Astrocyte (in vitro differentiated cells and primary cell): ENCODE measurements at places on chromosomes 3 and 15. TPM values are rescaled to one million over a fixed set of nuclear protein-coding genes. Genes with fewer than 3 reads are reported as not detected.

Gene SERINC4
- total RNA-seq, result 0.30 TPM in 1 of 2 replicates, not detected in the other

- peak; percentile 62 for DNase-seq
Observed at GRCh38 chr15:70504299-70504951, 258.9 kb downstream of the UACA start.

Gene CLDN1
- 34.1 and 35.6 TPM in 2 replicates for total RNA-seq

- peak; percentile 49 for DNase-seq
Observed at GRCh38 chr3:179179979-179180759, 32.0 kb downstream of the PIK3CA start.

DNA sequence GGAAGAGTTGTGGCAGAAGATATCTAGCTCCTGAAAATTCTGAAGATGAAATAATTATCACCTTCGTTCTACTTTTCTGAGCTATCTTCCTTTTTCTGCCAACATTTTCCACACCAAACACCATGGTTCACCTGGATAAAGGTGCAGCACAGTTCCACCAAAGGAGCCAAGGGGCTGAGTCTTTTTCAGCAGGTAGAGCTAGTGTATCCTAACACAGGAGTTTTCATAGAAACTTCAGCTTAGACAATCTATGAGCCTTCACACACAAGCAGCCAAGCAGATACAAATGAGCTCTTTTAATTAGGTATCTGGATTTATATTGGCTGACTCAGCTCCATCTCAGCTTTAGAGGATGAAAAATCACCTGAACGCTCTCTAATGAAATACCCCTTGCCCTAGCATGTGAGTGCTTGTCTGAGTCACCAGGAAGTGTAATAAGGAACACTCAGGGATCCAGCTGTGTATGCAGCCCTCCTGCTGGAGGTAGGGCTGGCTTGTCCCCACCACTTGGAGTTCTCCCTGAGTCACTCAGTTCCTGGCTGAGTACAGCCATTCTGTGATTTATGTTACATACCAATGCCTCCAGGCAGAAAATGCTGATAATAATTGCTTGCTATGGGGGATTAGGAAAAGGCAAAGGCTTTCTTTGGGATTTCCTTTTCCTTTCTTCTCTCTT is 385.7 kb downstream of the LSAMP start:
- peak; percentile 97 for DNase-seq

- peak; percentile 44 for DNase-seq
Observed at GRCh38 chr3:57160765-57161538, 4.2 kb downstream of the IL17RD start.

DNA sequence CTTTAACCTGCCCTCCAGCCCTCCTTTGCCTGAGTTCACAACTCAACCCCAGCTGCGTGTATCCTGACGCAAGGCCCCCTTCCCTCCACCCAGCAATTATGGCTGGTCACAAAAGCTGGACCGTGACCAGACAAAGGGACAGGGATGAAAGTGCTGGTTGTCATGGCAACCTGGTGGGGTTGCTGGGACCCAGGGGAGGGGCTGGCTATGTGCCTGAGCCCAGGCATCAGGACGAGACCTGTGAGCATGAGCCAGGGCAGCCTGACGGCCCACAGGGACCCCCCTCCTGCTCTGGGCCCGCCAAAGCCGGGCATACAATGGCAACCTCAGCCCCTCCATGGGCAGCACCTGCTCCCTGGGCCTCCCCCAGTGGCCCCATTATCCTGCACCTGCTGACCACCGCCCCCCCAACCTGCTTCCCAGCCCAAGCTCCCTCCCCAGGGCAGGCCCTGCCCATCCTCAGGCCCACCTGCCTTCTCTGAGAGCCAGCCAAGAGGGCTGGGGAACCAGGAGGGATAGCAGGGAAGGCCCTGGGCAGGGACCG is 4.5 kb upstream of the DNAH1 start:
- no peak for DNase-seq

GRCh38 chr3:126548556-126549466 is 9.9 kb downstream of the C3orf22 start:
- no peak for DNase-seq

- DNase-seq, result no peak
Observed at GRCh38 chr3:194960446-194961032, 274.9 kb downstream of the FAM43A start.

- no peak for DNase-seq
Observed at GRCh38 chr3:184752361-184752760, 40.5 kb upstream of the MAGEF1 start.

Gene HYKK
- total RNA-seq, result 1.3 and 1.4 TPM in 2 replicates

Gene MAP3K13
- total RNA-seq, result 21.6 and 22.2 TPM in 2 replicates

GRCh38 chr15:89111961-89112340 is 23.7 kb downstream of the ABHD2 start:
- no peak for DNase-seq

DNA sequence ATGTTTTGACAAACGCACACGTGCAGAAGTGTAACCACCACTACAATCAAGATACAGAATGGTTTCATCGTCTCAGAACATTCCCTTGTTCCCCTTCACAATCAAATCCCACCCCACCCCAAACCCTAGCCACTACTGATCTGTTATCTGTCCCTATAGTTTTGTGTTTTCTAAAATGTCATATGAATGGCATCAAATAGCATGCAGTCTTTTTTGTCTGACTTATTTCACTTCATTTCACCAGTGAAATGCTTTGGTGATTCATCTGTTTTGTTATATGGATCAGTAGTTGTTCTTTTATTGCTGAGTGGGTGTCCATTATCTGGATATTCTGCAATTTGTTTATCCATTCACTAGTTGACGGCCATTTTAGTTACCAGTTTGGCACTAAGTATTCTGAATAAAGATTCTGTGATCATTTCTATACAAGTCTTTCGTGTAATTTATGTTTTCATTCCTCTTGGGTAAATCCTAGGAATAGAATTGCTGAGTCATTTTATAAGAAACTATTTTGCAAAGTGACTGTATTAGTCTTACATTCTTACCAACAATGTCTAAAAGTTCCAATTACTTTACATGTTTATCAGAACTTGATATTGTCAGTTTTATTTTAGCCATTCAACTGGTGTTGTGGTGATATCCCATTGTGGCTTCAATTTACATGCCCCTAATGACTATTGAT is 232.8 kb downstream of the CLSTN2 start:
- DNase-seq, result peak; percentile 29

Gene MST1
- 9.3 and 15.1 TPM in 2 replicates for total RNA-seq

- DNase-seq, result peak; percentile 82
Observed at GRCh38 chr3:99473321-99473751, 165.1 kb upstream of the COL8A1 start.

DNA sequence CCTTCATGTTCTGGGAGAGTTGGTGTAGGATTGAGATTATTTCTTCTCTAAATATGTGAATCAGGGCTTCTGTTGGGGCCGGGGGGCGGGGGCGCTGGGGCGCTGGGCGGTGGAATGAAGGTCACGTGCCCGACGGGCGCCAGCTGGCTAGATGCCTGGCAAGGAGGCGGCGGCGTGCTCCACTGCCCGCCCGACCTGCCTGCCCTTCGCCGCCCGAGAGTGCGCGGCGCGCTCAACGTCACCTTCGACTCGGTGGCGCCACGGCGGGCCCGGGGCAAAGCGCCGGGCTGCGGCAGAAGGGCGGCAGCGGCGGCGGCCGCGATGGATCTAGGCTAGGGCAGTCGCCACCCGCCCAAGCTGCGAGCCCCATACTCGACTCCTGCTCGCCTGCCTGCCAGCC is 47.0 kb upstream of the LHFPL4 start:
- no peak for DNase-seq

DNA sequence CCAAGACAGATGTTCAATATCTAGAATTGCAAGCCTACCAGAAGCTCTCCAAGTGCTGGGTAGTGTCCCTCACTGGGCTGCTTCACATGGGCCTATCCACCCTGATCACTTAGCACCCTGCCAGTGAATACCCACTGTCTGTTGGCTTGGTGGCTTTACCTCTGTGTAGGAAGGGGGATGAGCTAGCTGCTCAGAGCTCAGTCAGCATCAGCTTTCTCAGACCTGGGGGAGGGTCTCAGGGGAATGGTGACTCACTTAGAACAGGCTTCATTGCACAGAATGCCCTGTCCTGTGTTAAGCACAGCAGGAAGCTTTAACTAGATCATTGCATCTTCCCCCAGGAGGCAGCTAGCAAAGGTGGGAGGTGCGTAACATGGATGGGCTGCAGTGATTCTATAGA is 209.8 kb downstream of the PDCD6IP start:
- peak; percentile 22 for DNase-seq

Gene ATR
- total RNA-seq, result 22.3 and 26.9 TPM in 2 replicates

DNA sequence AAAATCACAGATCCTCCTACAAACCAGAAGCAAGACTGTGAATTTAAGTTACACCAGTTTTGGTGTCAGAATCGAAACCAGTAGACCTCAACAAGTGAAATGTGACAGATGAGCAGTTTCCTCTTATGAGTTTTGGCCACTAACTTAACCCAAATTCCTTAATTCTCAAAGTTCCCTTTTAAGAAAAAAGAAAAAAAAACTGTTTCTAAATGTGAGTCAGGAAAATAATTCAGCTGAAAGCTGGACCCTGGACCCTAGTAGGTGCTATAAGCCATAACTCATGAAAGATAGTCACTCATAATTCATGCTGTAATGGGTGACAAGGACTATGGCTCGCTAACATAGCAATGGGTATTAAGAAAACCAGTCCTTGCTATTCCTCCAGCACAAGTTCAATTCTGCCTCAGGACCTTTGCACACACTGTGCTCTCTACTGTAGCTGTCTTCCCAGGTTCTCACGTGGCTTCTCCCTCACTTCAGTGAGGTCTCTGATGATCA is 9.0 kb upstream of the THRB start:
- no peak for DNase-seq
